Chondrocyte (in vitro differentiated cells): ENCODE measurements at places on chromosomes 16 and 17.

DNA sequence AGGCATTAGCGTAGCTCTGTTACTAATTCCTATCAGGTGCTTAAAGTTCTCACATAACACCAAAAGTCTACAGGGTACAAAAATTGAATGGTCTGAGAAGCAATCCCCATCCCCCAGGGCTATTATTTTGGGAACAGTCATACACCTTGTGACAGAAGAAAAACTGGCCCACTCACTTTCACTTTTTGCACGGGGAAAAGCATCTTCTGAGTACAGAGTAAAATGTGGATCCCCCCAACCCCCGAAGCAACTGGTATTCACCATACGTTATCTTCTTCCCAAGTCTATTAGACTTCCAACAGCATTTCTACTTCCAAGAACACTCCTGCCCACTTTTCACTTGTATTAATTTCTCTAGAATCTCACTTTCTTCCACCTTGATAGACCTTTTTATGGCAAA is 11.8 kb downstream of the GGA3 start:
- no peak for DNase-seq

DNA sequence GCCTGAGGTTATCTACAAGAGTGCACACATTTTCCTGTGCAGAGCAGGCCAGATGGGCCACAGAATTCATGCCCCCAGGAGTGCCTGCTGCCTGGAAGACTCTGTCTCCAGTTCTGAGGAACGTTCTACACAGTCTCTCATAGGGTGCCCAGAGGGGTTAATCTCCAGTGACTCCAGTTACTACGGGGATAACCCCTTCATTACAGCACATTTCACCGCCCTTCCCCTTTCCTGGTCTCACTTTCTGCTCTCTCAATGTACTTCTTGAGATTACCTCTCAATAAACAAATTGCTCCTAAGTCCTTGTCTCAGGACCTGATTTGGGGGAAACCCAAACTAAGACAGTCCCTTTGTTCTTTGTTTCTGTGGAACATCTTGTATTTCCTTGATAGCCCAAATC is 5.7 kb downstream of the CD300H start:
- no peak for DNase-seq

- no peak for DNase-seq
Measured at GRCh38 chr17:49213399-49213798, 2.9 kb downstream of the ABI3 start.

DNA sequence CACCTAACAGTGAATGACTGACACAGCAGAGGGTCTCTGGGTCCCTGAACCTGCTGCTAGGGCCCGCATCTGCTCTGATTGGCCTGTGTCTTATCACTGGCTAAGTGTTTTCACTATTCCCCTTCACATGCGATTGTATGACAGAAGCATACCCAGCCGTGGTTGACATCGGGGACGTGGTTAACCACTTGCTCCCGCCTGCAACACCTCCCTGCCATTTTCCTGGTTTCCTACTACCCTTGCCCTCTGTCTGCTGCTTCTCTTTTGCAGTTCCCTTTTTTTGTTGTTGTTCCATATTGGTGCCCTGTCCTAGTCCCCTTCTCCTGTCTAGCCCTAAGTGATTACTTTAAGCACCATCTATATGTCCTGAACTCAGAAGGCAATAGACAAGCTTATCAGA is 177.0 kb downstream of the RGS9 start:
- DNase-seq: no peak

- no peak for DNase-seq
Measured at GRCh38 chr16:77788181-77789084, at the start of gene VAT1L. TSS of gene VAT1L (plus strand) at chr16:77788564. CDS start at chr16:77788683, 119 bp downstream.

GRCh38 chr17:82457073-82457928 is 1.2 kb upstream of the NARF start:
- DNase-seq: no peak

DNA sequence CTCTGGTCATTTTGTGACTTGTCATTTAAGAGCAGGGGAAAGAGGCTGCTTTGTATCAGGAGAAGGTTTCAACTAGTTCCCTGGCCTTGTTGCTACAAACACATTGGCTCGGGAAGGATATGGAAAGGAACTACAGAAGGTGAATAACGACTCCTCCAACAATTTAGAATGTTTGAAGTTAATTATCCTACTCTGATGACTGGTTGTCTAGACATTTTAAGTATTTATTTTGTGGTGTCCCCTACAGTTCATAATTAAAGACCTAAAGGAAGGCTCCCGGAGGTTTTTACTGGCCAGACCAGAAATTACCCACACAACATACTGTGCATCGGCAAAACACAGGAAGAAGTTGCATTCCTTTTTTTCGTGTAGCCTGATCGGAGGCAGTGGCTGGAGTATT is 515.8 kb upstream of the SALL1 start:
- no peak for DNase-seq

- no peak for DNase-seq
Measured at GRCh38 chr17:31549121-31549524, 157.6 kb downstream of the RAB11FIP4 start.

GRCh38 chr16:50555952-50556673 is 7.9 kb downstream of the NKD1 start:
- DNase-seq: no peak

DNA sequence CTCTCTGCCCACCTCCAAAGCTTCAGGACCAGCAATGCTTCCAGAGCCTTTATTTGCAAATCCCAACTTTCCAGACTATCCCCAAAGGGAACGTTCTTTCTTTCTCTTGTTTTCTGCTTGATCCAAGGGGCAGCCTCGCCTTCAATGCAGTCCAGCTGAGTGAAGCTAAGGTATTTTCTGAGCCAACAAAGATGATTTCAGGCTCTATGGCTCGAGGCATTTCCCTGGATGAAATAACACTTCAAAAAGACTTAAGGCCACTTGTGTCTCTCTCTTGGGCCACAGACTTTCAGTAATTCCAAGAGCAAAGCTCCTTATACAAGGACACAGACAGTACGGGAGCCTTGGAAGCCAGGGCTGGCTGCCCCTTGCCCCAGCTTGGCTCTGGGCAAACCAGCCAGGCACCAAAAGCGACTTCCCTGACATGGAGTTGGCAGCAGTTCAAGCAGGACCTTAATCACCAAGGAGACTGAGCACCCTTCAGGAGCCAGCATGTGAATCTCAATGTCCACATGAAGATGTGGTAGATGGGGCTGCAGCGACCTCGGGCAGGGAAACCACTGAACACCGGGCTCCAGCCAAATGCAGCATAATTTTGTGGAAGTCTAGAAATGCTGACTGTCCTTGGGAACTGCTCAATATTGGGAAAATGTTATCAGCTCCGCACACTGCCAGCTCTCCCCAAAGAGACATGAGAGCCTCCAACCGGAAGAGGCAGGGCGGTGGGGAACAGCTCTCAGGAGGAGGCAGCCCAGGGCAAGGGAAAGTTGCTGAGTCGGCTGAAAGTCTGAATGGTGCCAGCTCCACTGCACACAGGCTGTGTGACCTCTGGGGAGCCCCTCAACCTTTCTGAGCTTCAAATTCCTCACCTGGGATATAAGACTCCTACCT is 39.0 kb downstream of the TK2 start:
- peak; percentile 42 for DNase-seq
